ENCODE measurements at places on chromosomes 2 and 18.

DNA sequence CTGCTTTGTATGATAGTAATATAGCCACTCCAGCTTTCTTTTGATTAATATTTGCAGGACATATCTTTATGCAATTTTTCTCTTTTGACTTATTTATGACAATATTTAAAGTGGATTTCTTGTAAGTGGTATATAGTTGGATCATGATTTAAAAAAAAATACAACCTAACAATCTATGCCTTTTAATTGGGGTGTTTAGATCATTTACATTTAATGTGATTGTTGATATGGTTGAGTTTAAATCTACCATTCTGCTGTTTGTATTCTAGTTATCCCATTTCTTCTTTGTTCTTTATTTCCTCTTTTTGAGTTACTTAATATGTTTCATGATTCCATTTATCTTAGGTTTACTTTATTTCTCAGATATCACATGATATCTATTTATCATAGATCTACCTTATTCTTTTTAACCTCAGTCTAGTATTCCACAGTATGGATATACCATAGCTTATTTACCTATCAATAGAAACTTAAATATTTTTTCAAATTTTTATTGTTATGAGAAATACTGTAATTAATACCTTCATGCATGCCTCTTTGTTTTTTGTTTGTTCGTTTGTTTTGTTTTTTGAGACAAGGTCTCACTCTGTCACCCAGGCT is 19.3 kb upstream of the CIB4 start:
- DNase-seq: no peak

DNA sequence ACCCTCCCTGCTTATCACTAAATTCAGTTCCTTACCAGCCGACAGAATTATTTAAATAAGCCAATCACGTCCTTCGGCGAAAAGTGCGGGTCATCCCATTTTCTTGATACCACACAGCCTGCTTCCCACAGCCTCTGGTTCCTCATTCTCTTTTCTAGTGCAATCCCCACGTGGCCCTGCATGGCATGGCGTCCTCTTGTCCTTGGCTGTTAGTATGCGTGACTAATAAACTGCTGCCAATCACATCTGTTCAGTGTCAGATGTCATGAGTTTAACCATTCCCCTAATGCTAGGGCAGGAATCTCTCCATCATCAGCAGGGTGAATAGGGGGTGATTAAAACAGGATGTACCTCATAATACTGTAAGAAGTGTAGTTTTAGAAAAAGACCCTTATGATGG is 62.8 kb upstream of the TSPYL6 start:
- no peak for DNase-seq

DNA sequence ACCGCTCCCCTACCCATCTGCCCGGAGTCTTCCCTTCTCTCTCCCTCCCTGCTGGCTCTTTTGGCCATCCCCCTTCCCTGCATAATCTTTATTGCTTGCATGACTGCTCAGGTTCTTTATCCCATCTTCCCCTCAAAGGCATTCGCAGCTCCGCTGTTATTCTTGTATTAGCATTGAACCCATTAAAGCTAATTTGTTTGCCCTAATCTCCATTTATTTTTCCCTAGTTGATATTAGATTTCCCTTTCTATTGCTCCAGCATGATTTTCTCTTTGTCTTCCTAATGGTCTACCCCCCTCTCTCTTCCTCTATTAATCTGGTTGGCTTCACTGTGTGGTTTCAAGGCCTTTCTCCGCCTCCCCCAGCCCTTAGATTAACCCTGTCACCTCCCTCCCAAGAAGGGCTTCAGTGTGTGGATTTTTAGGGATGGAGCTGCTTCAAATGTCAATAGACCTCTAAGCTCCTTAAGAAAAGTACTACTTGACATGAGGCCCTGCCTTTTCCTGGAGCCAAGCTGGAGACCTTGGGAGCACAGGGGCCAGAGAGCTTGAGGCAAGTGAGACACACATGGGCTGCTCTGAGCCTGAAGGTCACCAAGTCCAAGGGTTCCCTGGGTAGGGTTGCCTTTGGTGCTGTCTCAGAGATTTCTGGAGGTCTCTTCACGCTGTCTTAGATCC is 20.1 kb downstream of the PAX8 start:
- no peak for DNase-seq

- no peak for DNase-seq
Measured at GRCh38 chr2:208046686-208047085, 21.4 kb upstream of the PLEKHM3 start.

GRCh38 chr2:56671973-56672569 is 488.3 kb downstream of the CCDC85A start:
- no peak for DNase-seq

GRCh38 chr2:36556842-36557241 is 41.1 kb downstream of the FEZ2 start:
- no peak for DNase-seq

- no peak for DNase-seq
Measured at GRCh38 chr18:44798433-44799048, 117.9 kb downstream of the SETBP1 start.

- no peak for DNase-seq
Measured at GRCh38 chr2:137539336-137539735, 424.9 kb upstream of the HNMT start.

DNA sequence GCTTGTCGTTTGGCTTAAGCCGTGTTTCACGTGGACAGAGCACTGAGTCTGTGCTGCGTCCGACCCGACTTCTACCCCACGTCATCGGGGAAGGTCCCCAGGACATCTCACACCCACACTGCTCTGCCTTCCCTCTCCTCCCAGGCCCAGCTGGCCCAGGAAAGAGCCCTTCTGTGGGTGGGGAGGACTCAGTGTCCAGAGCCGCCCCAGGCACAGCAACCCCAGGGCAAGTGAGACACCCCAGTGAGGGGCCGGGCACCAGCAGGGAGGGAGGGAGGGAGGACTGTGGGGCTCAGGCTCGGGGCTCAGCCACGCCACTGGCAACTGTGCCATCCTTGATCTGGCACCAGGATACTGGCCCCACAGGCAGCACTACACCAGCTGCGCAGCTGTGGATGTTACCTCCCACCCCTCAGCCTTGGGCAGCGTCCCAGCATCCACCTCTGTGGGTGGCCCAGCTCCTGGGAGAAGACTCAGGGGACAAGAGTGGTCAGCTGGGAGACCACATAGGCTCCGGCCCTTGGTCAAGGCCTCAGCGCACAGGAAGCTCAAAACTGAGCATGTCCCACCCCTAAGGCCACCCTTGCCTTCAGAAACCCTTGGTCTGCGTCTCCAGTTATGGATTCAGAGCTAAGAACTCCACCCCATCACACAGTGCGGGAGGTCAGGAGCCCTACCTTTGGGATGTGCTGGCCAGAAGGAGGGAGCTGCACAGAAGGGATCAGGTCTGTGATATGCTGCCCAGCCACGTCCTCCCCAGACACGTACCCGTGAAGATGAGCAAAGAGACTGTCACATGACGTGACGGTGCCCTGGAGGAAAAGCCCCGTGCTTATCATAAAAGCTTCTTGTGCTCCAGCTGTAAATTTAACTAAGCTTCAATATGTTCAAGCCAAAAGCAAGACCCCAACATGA is 11.7 kb downstream of the PASK start:
- no peak for DNase-seq

GRCh38 chr2:190849774-190850173 is 30.8 kb upstream of the GLS start:
- no peak for DNase-seq

GRCh38 chr18:79856119-79857007 is 58.6 kb downstream of the KCNG2 start:
- no peak for DNase-seq

DNA sequence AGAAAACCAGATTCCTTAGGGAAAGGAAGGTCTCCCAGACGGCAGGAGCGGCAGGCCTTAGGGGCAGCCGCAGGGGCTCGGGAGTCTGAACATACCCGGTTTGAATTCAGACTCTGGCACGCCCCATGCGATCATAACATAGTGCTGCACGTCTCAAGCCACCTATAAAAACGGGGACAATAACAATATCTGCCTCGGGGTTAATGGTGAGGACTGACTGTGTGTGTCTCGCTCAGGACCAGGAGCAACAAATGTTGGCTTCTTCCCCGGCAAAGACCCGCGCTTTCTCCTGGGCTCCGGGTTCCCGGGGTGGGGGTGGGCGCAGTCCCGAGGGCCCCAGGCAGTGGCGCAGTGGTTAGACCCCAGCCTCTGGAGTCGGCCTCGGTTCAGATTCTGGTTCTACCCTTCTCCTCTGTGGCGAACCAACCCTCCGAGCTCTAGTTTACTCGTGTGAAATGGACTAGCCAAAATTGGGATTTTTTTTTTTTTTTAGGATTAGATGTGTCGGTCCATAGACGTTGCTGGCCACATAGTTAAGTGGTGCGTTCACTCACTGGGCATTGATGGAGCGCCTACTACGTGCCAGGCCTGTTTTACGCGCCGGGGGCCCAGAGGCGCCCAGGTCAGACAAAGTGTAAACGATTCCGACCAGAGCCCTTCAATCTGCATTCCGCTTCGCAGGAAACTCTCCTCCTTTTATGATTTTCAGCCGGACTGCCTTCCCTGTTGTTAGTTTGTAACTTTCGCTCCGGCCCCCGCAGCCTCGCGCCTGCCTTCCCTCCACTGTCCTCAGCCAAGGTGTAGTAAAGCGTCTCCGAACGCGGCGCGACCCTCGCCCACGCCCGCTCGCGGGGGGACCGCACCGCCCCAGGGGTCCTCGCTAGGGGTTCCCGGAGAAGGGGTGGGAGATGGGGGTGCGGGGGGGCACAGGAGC is 820 bp upstream of the SH3BP4 start:
- no peak for DNase-seq

DNA sequence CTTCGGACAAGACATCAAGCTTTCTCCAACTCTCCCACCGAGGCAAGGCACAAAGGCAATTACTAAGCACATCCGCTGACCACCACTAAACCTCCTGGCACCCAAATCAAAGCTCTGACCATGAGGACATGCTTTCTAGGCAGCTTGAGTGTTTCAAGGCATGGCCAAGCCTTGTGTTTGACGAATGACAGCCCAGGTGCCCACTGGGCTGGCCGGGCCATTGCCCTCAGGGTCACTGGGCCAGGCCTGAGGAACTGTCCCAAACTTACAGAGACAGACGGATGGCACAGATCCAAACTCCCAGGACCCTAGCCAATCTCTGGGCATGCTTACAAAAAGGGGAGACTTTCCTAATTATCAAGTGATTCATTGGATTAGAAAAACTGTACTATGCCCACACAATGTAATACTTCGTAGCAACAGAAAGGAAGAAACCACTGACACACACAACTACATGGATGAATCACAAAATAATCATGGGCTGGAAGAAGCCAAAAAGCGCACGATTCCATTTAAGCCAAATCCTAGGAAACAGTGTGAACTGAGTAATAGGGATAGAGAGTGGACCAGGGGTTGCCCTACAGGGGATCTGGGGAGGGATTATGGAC is 20.2 kb downstream of the CRACDL start:
- no peak for DNase-seq

DNA sequence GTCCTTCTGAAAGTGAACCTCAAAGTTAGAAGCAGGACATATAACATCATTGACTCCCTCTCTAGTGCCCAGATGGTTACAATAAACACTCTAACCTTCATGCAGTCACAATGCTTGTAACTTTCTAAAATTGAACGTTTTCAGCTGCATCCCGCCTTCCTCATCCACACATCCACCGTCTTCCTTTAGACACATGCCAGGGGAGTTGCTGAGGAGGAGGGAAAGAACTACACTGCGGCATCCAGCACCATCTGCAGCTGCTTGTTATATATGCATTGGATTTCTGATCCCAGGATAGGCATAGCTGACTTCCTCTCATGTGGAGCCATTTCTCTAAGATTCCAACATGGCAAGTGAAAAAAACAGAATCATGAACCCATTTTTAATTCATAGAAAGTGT is 96.8 kb downstream of the FBXO15 start:
- DNase-seq: no peak

- no peak for DNase-seq
Measured at GRCh38 chr2:177611310-177611886, 218.8 kb downstream of the AGPS start.

DNA sequence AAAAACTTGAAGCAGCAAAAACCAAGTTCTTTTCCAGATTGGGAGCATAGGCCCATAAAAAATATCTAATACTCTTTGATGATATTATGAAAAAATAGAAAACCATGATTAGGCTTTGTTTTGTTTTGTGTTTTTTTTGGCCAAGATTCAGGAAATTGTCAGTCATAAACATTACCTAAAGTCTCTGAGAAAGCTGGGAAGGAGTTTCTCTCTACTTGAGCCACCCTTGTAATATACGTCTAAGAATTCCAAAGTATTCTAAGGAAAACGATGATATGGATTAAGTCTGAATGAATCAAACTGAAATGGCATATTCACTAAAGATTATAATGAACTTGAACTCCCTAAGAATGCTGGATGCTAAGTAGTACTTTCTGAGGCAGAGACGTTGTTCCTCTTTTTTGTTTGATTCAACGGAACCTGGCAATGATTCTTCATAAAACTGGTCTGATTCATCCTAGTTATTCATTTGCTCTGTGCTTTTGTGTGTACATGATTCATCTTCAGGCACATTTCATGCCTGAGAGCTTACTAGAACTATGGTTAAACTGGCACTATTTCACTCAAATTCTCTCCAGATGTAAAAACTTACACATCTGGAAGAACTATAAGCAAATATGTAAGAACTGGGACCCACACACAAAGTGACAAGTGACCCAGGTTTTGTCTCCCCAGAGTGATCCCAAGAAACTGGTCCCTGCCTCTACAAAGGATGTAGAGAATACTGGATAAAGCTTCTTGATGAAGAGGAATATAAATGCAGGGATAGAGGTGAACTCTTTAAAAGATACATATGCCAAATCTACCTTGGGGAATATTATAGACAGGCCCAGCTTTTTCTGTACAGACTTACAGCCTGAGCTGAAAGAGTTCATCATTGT is 159.7 kb downstream of the DOCK10 start:
- DNase-seq: no peak

GRCh38 chr2:28615706-28616105 is 119.8 kb downstream of the PLB1 start:
- DNase-seq: no peak

DNA sequence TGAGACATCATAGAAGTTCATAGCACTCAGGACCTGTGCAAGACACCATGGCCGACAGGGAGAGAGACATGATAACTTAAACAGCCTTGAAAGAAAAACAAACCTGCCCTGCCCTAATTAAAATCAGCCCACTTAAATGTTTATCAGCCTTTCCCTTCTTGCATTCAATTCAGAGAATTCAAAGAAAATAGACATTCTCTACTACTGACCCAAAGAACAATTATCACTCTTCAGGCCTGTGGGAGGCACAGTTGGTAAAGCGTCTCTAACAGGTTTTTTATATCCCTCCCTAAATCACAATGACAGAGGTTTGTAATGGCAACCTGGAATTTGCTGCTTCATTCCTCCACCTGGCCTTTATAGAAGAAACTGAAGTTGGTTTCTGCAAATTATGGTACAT is 1.7 kb downstream of the CDK15 start:
- no peak for DNase-seq

All from HuH-7 (cell line).